MCF 10A (cell line): ENCODE measurements at places on chromosomes 4 and X. TPM values are rescaled to one million over a fixed set of nuclear protein-coding genes. Genes with fewer than 3 reads are reported as not detected.

DNA sequence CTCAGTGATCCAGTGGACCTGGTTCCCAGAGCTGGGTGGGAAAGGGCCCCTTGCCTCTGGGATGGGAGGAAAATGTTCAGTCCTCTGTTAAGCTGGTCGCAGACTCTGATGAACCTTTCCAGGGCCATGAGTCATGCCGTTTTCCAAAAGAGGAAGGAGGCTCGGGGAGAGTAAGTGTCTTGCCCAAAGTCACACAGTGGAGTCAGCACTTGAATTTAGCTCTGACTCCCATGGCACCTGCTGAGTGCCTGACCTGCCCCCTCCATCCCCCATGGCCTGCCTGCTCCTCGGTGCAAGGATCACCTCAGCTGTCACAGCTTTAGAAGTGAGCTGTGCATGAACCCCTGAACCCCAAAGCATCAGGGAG lies 14.0 kb upstream of the KIAA0232 start:
- no peaks in the 10 kb centered on the region for H3K36me3 ChIP-seq
- no peaks in the 10 kb centered on the region for H3K27me3 ChIP-seq
- H3K27ac ChIP-seq, result peak overlapping the region; percentile 42
- no peak overlapping the region for H3K4me3 ChIP-seq
- DNase-seq, result peak; percentile 66

GRCh38 chr4:140448830-140449229 lies 21.4 kb upstream of the CLGN start:
- no peak overlapping the region for H3K4me3 ChIP-seq
- peaks cover 16% of the 10 kb centered on the region for H3K4me1 ChIP-seq
- no peaks in the 10 kb centered on the region for H3K36me3 ChIP-seq
- peak overlapping the region; percentile 27 for H3K27ac ChIP-seq
- DNase-seq, result peak; percentile 51

DNA sequence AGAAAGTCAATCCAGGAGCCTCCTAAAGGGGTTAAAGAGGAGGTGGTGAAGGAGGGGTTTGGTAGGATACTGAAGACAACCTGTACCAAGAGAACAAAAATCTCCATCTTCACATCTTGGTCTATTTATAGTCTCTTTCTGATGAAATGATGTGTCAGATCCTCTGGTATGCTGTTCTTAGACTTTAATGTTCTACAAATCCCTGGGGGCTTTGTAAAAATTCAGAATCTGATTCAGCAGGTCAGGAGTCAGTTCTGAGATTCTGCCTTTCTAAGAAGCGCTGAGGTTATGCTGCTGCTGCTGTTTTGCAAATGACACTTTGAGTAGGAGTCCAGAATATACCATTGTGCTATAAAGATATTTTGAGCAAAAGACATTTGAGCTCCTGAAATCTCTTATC lies 172.9 kb upstream of the GLRA2 start:
- H3K4me3 ChIP-seq, result no peak overlapping the region
- no peaks in the 10 kb centered on the region for H3K36me3 ChIP-seq
- DNase-seq, result peak; percentile 19

GRCh38 chr4:20682853-20683252 lies 17.4 kb upstream of the PACRGL start:
- H3K27ac ChIP-seq, result no peak overlapping the region
- H3K36me3 ChIP-seq, result no peaks in the 10 kb centered on the region
- DNase-seq, result no peak
- H3K4me1 ChIP-seq, result no peaks in the 10 kb centered on the region

- H3K4me3 ChIP-seq, result no peak overlapping the region
- peaks cover 73% of the 10 kb centered on the region for H3K27me3 ChIP-seq
- no peaks in the 10 kb centered on the region for H3K36me3 ChIP-seq
- DNase-seq, result peak; percentile 62
- H3K4me1 ChIP-seq, result no peaks in the 10 kb centered on the region
- H3K27ac ChIP-seq, result no peak overlapping the region
Measured at GRCh38 chrX:129726307-129727111, 12.3 kb upstream of the XPNPEP2 start.

Gene MPC1L
- not detected in 2 replicates for total RNA-seq

- H3K27me3 ChIP-seq, result no peaks in the 10 kb centered on the region
- no peaks in the 10 kb centered on the region for H3K36me3 ChIP-seq
- H3K27ac ChIP-seq, result no peak overlapping the region
- H3K4me1 ChIP-seq, result no peaks in the 10 kb centered on the region
- DNase-seq, result no peak
Measured at GRCh38 chr4:5168891-5169290, 117.6 kb downstream of the STK32B start.

- DNase-seq, result no peak
- no peaks in the 10 kb centered on the region for H3K27me3 ChIP-seq
- H3K4me3 ChIP-seq, result no peak overlapping the region
- H3K36me3 ChIP-seq, result no peaks in the 10 kb centered on the region
Measured at GRCh38 chr4:87469390-87469789, 47.0 kb downstream of the NUDT9 start.

DNA sequence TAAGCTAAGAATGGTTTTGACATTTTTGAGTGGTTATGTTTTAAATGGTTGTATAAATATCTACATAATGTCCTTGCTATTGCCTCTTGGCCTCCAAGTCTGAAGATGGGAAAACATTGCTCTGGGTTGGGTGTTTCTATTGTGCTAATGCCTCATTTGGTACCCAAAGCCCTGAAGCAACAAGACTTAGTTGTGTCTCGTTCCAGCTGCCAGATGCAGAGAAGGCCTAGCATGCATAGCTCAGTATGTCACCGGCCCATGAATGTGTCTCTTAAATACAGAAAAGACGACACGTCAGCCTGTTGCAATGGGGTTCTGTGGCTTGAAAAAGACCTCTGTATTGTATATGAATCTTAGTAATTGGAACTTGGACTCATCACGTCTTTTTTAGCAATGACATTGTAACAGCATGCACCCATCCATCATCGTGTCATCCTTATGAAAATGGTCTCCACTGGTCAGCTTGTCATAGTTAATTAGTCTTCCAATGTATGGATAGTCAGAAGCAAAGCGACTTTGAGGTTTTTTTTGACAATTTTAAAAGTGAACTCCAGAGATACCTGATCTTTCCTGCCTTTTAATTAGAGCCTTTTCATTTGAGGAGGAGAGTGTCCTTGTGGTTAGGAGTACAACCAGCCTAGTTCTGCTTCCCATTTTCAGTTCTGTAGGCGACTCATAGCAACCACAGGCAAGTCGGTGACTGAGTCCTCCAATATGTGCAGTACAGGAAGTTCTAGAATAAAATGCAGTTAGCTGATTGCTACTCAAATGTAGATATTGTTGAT lies 126.4 kb upstream of the GATB start:
- H3K36me3 ChIP-seq, result no peaks in the 10 kb centered on the region
- no peaks in the 10 kb centered on the region for H3K4me1 ChIP-seq
- H3K4me3 ChIP-seq, result no peak overlapping the region
- no peak overlapping the region for H3K27ac ChIP-seq
- DNase-seq, result no peak

GRCh38 chr4:141395246-141395830 lies 174.6 kb downstream of the ZNF330 start:
- no peak overlapping the region for H3K27ac ChIP-seq
- peaks cover 24% of the 10 kb centered on the region for H3K4me1 ChIP-seq
- no peak overlapping the region for H3K4me3 ChIP-seq
- peaks cover 10% of the 10 kb centered on the region for H3K36me3 ChIP-seq
- peak; percentile 70 for DNase-seq
- no peaks in the 10 kb centered on the region for H3K27me3 ChIP-seq

DNA sequence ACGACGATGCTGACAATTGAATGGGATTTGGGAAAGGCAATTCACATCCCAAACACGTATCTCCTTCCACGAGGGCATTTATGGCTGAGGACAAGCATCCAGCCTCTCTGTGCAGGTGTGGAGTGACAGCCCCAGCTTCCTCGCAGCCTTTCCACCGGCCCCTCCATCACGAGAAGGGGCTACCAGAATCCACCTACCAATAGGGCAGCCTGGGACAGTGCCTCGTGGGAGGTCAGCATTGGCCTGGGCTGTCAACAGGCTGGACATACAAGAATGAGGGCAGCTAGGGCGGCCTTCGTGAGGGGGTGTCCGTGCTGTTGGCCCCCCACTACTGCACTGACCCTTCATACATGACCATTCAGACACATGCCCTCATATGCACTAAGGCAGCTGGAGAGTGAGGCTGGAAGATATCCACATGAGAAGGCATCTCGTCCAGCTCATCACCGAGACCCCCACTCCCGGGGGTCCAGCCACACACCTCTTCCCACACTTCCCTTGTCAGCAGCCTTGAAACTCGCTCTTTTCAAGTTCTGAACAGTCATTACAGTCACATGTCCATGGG lies 81.0 kb upstream of the ADRA2C start:
- peaks cover 69% of the 10 kb centered on the region for H3K27me3 ChIP-seq
- H3K4me1 ChIP-seq, result no peaks in the 10 kb centered on the region
- no peak for DNase-seq
- no peak overlapping the region for H3K4me3 ChIP-seq

- peak overlapping the region; percentile 78 for H3K27ac ChIP-seq
- peak overlapping the region; percentile 74 for H3K4me3 ChIP-seq
- DNase-seq, result no peak
- no peaks in the 10 kb centered on the region for H3K27me3 ChIP-seq
- H3K36me3 ChIP-seq, result peaks cover 8% of the 10 kb centered on the region
Measured at GRCh38 chr4:76211769-76212708, 1.6 kb downstream of the SCARB2 start.

DNA sequence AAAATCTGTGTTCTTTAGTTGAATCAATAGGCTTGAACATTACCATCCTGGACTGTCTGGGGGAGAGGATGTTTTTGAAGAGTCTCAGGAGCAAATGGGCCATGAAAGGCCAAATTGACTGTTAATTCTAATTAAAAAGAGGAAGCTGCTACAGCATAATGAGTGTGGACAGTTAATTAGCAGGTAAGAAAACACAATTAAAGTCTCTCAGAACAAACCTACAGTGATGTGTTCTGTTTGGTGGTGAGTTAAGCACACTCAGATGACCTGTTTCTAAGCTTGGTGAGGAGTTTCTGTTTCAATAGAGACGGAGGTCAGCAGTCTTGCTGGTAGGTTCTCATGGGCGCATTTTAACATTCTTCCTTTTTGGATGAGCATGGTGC lies 68.1 kb downstream of the DRD5 start:
- H3K36me3 ChIP-seq, result peaks cover 12% of the 10 kb centered on the region
- DNase-seq, result no peak
- peaks cover 5% of the 10 kb centered on the region for H3K4me1 ChIP-seq
- H3K27me3 ChIP-seq, result no peaks in the 10 kb centered on the region
- H3K4me3 ChIP-seq, result no peak overlapping the region

GRCh38 chr4:140070973-140071372 lies 83.0 kb downstream of the MAML3 start:
- peaks cover 13% of the 10 kb centered on the region for H3K4me1 ChIP-seq
- H3K36me3 ChIP-seq, result peaks cover 6% of the 10 kb centered on the region

DNA sequence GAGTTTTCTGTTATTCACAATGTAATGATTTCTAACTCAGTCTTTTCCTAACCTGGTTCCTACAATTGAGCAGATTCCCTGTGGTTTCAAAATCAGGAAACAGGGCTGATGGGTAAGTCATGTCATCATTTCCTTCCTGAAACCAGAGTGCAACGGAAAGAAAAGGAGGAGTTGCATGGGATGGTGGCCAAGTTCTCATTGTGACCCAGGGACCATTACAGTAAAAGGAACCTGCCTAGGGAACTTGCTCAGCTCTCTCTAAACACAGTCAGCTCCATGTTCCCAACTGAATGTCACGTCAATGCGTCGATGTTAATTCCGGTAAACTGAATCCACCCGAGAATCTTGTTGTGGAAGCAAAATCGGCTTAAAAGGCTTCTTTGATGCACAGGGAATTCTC lies 51.2 kb downstream of the LGI2 start:
- H3K36me3 ChIP-seq, result no peaks in the 10 kb centered on the region
- H3K27ac ChIP-seq, result no peak overlapping the region
- H3K4me3 ChIP-seq, result no peak overlapping the region
- peak; percentile 47 for DNase-seq

Gene PAGE5
- not detected in 2 replicates for total RNA-seq

Gene PRRG3
- total RNA-seq, result not detected in 2 replicates

Gene NXF3
- total RNA-seq, result not detected in 2 replicates

Gene DYNLT3
- total RNA-seq, result 19.3 and 30.5 TPM in 2 replicates

DNA sequence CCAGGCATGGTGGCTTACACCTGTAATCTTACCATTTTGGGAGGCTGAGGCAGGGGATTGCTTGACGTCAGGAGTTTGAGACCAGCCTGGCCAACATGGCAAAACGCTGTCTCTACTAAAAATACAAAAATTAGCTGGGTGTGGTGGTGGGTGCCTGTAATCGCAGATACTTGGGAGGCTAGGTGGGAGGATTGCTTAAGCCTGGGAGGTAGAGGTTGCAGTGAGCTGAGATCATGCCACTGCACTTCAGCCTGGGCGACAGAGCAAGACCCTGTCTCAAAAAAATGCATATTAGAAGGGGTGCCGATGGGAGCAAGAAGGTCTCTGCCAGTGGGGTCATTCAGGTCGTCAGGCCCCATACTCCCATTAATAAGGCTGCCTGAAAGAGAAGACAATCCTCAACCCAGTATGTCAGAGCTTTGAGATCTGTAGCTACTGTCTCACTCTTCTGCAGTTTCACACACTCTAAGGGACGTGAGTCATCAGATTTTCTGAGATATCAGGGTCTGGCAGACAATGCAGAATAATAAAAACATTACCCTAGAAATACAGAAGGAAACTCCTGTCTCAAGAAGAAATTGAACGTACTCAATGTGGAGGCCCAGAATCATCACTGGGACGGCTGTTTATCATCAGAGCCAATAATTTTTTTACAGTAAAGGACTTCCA lies 176.7 kb upstream of the FAT1 start:
- peak; percentile 47 for DNase-seq
- no peaks in the 10 kb centered on the region for H3K27me3 ChIP-seq
- H3K4me3 ChIP-seq, result no peak overlapping the region
- no peaks in the 10 kb centered on the region for H3K36me3 ChIP-seq
- H3K4me1 ChIP-seq, result peaks cover 21% of the 10 kb centered on the region
- no peak overlapping the region for H3K27ac ChIP-seq

DNA sequence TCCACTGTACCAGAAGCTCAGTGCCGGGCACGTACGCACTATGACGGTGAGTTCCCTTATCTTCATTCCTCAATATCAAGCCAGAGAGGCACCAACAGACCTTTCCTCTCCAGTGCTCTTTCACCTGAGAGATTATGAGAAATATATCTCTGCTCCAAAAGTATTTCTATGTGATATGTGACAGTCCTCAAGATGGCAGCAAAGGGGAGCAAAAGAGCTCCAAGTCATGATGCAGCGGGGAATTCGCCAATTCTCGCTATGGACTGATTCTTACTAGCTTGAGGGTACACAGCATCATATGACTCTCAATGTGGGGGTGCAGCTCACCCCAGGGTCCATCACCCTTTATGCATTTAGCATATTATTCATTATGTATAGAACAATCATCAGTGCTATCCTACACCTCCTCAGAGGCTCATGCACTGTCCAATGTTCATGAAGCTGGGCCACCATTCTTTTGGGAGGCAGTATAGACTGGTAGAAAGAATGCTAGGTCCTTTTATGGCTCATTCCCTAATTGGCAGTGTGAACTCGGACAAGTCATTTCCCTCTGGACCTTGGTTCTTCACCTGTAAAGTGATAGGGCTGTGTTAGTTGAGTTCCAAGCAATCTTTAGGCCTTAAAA lies 12.8 kb upstream of the IQSEC2 start:
- no peak overlapping the region for H3K27ac ChIP-seq
- no peak for DNase-seq
- peaks cover 62% of the 10 kb centered on the region for H3K27me3 ChIP-seq
- no peaks in the 10 kb centered on the region for H3K4me1 ChIP-seq

- H3K4me1 ChIP-seq, result no peaks in the 10 kb centered on the region
- no peaks in the 10 kb centered on the region for H3K27me3 ChIP-seq
- H3K4me3 ChIP-seq, result peak overlapping the region; percentile 85
- peak overlapping the region; percentile 39 for H3K27ac ChIP-seq
Measured at GRCh38 chr4:164383358-164384220, 370.3 kb upstream of the SMIM31 start.

Gene GYPE
- not detected in 2 replicates for total RNA-seq

Gene NAP1L5
- 0.27 and 0.30 TPM in 2 replicates for total RNA-seq

GRCh38 chrX:123450222-123450621 lies 266.1 kb downstream of the GRIA3 start:
- no peak overlapping the region for H3K4me3 ChIP-seq
- H3K36me3 ChIP-seq, result no peaks in the 10 kb centered on the region
- peak; percentile 30 for DNase-seq
- no peak overlapping the region for H3K27ac ChIP-seq
- H3K4me1 ChIP-seq, result no peaks in the 10 kb centered on the region
